Lower lobe of right lung (tissue), 2 donors: ENCODE measurements at places on chromosomes 7 and 10.

- DNase-seq: no peak
Observed at GRCh38 chr10:9214618-9215017, 1160.1 kb downstream of the GATA3 start.

GRCh38 chr10:12561720-12562119 lies 212.4 kb downstream of the CAMK1D start:
- no peak for DNase-seq

- DNase-seq: no peak
Observed at GRCh38 chr10:50231515-50232260, 19.6 kb downstream of the ASAH2 start.

DNA sequence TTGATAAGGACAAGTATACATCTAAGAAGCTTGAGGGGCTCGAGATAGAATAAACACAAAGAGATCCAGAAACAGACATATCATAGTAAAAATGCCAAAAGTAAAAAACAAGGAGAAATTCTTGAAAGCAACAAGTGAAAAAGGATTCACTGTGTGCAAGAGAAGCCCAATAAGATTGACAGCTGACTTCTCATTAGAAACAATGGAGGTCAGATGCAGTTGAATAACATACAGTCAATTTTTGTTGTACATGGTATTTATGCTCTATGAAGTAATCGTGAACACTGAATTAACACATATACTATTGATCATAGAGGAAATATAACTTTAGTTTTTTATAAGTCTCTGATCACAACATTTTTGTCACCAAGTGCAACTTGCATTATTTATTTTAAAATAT lies 982.8 kb upstream of the SORCS1 start:
- no peak for DNase-seq

- no peak for DNase-seq
Observed at GRCh38 chr10:79262959-79263746, 84.1 kb upstream of the PPIF start.

- DNase-seq: no peak
Observed at GRCh38 chr10:8302565-8302964, 248.1 kb downstream of the GATA3 start.

GRCh38 chr7:32285698-32286097 lies 204.5 kb downstream of the LSM5 start:
- DNase-seq: no peak

DNA sequence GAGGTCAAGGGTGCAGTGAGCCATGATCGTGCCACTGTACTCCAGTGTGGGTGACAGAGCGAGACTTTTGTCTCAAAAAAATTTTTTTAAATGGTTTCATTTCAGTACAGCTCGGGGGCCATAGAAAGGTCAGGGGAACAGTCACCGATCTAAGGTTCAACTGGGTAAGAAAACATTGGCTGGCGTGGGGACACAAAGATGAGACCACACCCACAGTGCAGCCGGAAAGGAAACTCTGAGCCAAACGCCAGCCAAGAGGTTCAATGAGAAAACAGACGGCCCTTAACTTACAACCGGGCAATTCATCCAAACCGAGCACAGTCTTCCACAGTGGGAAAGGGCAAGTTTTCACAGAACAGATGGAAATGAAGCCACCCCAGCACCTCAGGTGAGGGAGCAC lies 65.1 kb downstream of the SLC37A3 start:
- no peak for DNase-seq

- DNase-seq: no peak
Observed at GRCh38 chr10:103980288-103980906, 13.5 kb downstream of the SLK start.

DNA sequence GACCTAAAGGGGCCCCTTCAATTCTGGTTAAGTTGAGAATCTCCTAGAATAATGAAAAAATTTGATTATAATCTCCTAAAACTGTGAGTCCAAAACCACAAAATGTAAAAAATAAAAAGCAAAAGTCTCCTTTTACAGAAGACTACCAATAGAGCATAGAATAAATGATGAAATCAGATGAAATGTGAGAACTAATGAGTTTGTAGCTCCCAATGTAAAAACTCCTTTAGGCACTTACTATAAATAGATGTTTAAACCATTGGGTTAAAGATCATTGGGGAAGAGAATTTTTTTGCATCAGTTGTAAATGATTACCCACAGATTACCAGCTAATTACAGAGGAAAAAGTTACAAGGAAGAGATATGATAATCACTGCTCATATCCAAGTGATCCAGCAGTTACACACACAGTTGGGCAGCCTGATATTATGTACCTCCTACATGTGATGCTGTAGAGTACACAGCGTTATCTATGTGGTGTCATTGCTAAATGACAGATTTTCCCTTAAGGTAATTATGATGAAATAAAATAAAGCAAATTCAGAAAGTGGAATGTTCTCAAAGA lies 282.7 kb upstream of the SEMA3D start:
- no peak for DNase-seq

- DNase-seq: peak; percentile 71
Observed at GRCh38 chr10:80204677-80205476, 460 bp downstream of the ANXA11 start.

DNA sequence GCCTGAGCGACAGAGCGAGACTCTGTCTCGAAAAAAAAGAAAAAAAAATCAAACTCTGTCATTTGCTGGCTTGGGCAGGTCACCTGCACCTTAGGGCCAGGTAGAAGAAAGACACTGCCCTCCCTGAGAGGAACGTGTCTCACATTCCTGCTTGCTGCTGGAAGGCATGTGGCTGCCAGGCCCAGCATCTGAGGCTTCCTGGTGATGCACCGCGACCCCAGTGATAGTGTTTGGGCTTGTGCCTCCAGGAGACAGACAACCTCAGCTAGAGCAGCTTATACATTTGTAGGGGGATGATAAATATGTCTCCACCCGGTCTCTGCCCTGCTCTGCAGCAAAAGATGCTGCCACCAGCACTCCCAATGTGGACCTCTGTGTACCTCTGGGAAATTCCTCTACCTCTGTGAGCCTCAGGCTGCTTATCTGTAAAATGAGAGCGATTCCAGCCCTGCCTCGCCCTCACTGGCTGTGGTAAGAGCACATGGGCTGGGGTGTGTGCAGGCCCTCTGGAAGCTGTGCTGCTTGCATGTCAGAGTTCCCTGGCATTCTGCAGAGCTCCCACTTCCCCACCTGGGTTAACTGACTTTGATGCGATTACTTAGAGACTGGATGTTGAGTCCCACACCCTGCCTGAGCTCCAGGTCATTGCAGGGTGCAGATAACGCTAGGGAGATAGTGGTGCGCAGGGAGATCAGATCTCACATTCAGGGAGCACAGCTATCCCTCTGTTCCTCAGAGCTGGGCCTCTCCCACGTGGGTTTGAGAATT lies 19.9 kb downstream of the SLC29A3 start:
- no peak for DNase-seq

DNA sequence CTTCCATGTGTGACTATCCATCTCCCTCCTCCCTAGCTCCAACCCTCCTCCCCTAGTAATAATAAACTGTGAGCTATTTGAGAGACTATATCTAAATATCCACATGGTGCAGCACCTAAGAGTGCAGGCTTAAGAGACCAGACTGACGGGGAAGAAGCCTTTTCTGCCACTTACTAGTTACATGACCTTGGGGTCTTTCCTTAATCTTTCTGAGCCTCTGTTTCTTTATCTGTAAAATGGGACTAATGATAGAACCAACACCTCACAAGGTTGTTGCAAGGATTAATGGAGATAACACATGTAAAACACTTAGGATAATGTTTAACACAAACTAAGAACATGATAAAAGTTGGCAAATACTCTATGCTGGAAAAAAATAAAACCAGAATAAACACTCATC lies 37.1 kb upstream of the FBXW4 start:
- DNase-seq: no peak

- DNase-seq: no peak
Observed at GRCh38 chr10:71754562-71754961, 18.8 kb downstream of the VSIR start.

DNA sequence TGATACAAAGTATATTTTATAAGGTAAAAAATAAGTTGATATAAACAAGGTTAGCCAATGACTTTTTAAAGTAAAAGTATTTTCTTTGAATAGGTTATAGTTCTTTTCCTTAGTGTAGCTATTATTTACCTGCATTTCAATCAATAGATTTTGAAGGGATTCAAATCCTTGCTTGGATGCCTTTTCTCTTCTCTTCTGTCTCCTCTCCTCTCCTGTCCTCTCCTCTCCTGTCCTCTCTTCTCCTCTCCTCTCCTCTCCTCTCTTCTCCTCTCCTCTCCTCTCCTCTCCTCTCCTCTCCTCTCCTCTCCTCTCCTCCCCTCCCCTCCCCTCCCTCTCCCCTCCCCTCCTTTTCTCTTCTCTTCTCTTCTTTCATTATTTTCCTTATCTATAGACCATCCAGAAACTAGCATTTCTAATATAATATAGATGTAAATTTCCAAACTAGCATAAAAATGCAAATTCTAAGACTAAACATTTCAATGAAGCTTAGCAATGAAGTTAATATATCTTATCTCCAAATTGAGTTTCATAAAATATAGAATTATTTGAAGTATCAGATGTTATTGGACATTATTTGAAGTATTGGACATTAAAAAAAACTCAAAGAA lies 60.5 kb upstream of the PRKCQ start:
- DNase-seq: no peak

- DNase-seq: no peak
Observed at GRCh38 chr7:141302617-141303016, 228.8 kb downstream of the TMEM178B start.

DNA sequence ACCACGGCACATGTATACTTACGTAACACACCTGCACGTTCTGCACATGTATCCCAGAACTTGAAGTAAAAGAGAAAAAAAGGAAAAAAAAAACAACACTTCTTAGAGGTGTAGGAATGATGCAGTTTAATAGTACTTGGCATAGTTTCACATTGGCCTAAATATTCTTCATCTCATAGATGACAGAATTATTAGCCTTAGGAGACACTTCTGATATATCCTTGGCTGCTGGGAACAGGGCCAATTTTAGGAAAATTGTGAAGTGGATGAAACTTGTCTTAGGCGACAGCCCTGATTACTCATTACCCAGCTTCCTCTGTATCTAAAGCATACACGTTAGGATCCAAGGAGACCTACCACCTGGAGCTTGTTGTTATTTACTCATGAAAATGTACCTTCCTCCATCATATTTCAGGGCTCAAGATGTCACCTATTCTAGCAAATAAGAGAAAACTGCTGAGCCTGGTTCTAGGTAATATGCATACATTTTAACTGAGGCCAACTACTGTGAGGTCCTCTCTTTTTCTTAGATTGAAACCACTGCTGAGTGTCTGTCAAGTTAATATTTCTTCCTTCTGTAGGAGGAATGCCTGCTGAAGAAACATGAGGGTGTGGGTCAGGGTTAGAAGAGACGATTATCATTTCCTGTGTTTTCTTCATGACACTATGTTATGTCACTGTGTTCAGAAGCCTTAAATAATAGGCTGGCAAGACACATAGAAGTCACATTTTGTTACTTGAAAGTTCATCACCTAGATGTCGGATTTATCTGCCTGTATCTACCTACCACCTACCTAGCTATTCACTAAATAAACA lies 44.3 kb downstream of the CPED1 start:
- no peak for DNase-seq
